Stimulated activated CD4-positive, alpha-beta T cell treated with anti-CD3 and anti-CD28 coated beads, TNF-alpha, amount 100 ng/mL, for 24 hours (primary cell): ENCODE measurements at places on chromosomes 7 and 10.

DNA sequence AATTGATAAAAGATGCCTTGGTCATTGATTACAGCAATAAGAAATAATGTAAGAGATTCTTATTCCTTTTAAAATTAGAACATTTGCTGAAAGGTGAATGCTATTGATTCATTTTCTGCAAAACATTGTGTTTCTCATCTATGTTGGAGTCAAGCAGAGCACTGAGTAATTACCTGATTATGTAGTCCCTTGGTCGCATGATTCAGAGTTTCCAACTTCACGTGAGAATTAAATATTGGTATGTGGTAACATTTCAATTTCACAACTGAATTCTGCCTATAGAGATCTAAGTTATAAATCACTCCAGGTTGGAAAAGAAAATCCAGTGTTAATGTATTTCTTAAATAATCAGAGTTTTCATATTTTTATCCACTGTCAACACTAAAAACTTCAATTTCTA lies 701.4 kb downstream of the PHTF2 start:
- no peak for DNase-seq

DNA sequence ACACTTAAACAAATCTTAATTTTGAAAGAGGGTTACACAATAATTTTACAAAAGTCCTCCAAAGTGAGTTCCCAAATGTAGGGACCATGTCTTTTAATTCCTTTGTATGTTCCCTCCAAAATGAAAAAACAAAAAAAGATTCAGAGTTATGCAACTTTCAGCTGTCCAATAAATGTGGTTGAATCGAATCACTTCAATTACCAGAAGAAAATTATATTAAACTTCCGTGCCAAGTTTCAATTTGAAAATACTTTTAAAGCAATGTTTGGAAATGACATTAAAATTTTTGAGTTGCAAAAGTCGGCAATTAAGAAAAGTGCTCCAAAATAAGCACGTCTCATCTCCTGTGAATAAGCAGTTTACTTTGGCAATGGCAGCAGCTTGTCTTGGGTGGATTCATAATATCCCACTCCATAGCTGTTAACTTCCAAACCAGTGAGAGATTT lies 60.3 kb upstream of the C1GALT1 start:
- DNase-seq: no peak

DNA sequence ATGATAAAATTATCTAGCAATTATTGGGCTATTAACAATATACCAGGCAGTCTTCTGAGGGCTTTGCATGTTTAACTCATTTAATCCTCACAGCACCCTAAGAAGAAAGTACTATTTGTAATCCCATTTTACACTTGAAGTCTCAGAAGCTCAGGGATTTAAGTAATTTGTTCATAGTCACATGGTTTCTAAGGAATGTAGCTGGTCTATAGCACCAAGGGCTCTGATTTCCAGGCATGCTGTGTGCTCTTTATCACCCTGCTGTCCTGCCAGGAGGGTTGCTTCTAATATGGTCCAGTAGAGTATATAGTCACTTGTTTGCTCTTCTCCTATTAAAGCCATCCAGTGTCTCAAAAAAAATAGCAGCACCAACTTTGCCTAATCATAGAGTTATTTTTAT lies 417.2 kb downstream of the PLXDC2 start:
- no peak for DNase-seq

DNA sequence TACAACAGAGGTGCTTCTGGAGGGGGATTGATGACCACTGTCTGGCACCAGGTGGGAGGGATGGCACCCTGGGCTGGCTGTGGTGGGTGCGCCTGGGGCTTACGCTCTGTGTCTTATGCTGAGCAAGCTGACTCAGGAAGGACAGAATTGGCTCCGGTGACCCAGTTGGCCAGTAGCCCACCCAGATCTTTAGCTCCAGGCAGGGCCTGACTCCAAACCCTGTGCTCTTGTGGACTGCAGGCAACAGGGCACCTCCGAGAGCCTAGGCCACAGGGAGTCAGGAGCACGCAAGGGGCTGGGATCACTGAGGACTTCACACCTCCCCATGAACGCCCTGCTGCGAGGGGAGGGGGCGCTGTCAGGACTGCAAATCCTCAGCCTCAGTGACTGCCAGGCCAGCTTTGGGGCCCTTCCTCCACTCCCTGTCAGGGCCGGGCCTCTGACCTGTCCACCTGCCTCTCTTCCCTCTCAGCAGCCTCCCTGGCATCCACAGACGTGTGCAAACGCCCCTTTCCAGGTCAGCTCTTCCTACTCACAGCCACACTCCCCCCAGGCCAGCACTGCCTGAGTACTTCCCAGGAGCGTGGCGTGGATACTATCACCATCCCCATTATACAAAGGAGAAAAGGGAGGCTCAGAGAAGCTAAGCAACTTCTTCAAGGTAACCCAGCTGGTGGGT lies 118.7 kb downstream of the SLIT1 start:
- DNase-seq: no peak
